ENCODE measurements at places on chromosomes 2 and 18.

DNA sequence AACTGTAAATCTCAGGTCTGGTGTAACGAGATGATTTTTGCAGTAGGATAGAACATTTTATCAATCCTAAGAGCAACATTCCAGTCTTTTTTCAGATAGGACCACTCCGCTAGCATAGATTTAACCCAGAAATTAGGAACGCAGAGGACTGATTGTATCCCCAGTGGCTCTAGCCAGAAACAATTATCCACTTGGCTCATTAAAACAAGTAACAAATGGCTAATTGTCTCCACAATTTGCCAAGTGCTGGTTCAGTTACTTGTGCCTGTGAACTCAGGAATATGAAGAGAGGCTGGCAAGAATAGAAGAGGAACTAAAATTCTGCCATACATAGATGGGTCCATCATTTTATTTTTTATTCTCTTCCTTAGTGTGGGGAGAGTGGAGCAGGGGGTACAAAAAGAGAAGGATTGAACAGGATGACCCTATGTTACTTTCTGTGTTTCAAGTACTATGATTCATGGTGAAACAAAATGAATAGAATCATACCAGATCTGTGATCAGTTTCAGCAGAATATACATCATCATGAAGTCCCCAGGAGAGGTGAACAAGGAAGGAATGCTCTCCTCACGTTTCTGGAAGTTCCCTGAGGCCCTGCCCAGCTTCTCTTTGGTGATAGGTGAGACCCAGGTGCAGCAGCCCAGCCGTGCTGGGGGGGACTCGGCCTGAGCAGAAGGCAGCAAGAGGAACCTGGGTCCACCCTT lies 121.6 kb downstream of the ARL4C start:
- DNase-seq: no peak

- DNase-seq: no peak
These were observed 135.1 kb downstream of the SOCS6 start for GRCh38 chr18:70423988-70424387.

DNA sequence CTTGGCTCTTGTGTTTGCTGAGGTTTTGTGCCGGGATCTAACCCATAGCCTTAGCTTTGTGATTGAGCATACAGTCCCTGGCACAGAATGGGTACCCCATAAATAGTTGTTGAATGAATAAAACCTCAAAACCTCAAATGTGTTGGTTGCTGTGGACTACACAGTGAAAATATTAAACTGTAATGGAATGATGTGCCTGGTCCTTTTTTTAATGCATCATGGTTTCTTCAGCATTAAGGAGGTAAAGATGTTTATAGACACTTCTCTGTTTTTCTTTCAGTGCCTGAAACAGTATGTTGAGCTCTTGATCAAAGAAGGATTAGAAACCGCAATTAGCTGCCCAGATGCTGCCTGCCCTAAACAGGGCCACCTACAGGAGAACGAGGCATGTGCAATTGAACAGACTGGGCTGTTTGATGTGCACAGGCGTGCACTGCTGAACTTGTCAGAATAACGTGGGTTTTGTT lies 97.0 kb downstream of the RNF144A start:
- DNase-seq: no peak

- DNase-seq: no peak
These were observed 50.9 kb upstream of the PLB1 start for GRCh38 chr2:28444956-28445355.

GRCh38 chr2:129192117-129192516 lies 787.3 kb upstream of the RAB6C start:
- DNase-seq: no peak

DNA sequence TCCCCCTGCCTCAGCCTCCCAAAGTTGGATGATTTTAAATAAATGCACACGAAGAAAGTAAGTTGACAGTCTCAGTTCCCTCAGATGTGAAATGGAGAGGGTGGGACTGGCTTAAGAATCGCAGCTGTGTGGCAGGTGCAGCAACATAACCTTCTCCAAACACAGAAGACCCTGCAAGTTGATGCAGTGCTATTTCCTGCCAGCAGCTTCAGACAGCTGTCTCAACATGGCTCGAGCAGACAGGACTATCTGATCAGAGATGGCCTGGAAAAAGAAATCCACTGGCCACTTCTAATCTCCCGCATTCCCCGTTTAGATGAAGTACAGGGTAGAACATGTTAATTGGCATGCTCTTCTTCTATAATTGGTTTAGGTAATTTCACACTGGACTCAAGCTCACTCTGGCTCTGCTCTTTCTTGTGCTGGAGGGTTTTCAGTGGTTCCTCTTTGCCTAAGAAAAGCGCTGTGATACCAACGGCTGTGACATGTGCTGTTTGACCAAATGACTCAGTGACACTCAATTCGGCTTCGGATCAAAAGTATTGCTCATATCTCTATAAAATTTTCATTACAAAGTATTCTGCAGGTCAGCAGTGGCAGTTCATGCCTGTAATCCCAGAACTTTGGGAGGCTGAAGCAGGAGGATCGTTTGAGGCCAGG lies 40.2 kb downstream of the MYOM1 start:
- no peak for DNase-seq

- DNase-seq: no peak
These were observed 3.7 kb downstream of the SCN9A start for GRCh38 chr2:166372046-166372445.

DNA sequence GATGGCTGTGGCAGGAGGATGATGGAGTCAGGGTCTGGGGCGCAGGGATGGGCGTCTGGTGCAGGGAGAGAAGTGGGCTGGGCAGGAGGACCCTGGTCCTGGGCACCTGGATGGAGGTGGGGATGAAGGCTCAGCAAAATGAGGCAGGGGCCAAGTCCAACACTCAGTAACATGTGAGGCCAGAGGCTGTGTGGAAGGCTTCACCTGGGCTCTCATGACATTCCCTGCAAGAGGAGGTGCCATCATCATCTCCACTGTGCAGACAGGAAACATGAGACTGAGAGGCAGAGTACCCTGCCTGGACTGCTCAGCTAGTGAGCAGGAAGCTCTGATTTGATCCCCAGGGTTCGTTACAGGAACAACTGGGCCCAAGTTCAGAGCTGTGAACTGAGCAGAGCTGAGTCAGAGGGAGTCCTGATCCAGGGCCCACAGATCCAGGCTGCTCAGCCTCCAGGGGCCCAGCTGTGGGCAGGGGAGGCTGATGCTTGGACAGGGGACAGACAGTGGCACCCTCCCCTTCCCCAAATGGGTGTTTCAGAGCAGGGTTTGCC lies 36.9 kb downstream of the HJURP start:
- no peak for DNase-seq

DNA sequence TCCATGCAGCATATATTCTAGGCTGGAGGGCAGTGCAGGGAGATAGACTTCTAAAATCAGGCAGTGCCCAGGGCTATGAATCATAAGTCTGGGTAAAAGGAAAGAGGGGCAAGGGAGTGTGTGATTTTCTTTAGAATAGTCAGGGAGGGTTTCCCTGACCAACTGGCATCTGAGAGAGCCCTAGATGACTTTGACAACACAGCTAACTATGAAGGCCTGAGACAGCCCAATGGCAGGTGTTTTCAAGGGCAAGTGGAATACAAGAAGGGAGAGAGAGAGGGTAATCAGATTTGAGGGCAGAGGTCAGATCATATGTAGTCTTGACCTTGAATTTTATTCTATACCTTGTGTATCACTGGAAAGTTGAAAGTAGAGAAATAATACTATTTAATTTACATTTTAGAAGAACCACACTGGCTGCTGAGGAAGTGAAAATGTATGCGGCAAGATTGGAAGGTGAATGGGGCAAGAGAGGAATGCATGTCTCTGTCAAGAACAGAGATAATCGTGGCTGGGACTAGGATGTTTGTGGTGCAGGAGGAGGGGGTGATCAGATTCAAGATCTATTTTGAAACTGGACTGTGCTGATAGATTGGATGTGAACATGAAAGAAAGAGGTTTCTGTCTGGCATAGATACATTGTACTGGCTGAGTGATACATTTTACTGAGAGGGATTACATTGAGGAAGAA lies 1.9 kb upstream of the ITGB6 start:
- DNase-seq: no peak

GRCh38 chr2:207926133-207926988 lies 99.0 kb downstream of the PLEKHM3 start:
- DNase-seq: no peak

- DNase-seq: no peak
These were observed 173.7 kb upstream of the DOK6 start for GRCh38 chr18:69226971-69227370.

- DNase-seq: no peak
These were observed 33.2 kb upstream of the GALNT3 start for GRCh38 chr2:165827016-165827920.

- DNase-seq: no peak
These were observed 99.5 kb downstream of the MEIS1 start for GRCh38 chr2:66534461-66534860.

GRCh38 chr2:88563129-88563528 lies 64.1 kb downstream of the EIF2AK3 start:
- no peak for DNase-seq

DNA sequence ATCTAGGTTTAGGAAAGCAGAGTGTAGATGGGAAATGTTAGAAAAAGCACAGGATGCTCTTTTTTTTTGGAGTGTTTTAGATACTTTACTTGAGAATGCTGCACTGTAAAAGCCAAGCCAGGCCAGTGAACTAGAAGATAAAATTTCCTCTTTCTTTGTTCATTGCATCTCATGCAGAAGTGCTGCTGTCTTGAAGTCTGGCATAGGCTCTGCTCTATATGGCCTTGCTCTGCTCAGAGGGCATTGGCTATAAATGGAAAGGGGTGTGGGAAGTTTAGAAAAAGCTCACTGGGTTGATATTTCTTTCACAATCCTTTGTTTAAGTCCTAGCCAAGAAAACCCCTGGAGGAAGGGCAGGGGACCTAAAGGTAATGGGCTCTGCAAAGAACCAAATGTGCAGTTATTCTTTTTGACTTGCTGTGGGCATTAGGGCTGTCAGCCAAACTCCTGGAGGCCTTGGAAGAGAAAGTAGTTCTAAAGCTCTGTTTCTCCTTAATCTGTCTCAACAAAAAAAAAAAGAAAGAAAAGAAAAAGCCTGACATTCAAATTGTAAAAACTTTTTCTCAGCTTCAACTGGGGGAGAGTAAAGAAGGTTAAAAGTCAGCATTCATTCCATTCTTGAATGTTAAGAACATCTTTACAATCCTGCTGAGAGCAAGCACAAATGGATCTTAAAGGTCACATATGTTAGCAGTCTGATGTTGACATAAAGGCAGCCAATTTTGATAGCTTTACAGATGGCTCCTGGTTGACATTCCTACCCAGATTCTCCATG lies 338.3 kb downstream of the GULP1 start:
- no peak for DNase-seq

- DNase-seq: no peak
These were observed 1.2 kb downstream of the ALK start for GRCh38 chr2:29920130-29920577.

DNA sequence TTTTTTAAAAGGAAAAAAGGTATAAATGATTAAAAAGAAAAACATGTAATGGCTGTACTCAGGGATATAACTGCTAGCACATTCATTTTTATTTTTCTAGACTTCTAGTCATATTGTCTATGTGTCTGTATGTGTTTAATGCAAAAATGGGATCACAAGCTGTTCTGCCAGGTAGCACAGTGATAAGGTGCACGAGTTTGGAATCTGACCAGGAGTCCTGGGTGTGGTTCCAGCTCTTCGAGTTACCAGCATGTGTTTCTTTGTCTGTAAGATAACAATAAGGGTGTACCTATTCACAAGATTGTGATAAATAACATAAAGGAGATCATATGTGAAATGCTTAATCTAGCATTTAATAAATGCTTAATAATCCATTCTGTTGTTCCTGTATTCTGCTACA lies 145.3 kb downstream of the PKP4 start:
- no peak for DNase-seq

GRCh38 chr2:72145658-72146329 lies 1.9 kb downstream of the CYP26B1 start:
- no peak for DNase-seq

GRCh38 chr2:240722796-240723735 lies 31.4 kb downstream of the AQP12A start:
- DNase-seq: no peak

- no peak for DNase-seq
These were observed 453 bp downstream of the CABLES1 start for GRCh38 chr18:23135550-23136325.

DNA sequence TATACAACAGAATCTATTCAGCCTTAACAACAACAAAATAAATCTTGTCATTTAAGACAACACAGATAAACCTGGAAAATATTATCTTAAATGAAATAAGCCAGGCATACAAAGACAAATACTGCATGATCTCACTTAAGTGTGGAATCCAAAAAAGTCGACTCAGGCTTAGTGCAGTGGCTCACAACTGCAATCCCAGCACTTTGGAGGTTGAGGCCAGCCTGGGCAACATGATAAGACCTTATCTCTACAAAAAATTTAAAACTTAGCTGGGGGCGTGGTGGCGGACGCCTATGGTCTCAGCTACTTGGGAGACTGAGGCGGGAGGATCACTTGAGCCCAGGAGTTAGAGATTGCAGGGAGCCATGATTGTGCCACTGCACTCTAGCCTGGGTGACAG lies 75.2 kb upstream of the RNU4ATAC start:
- DNase-seq: no peak

DNA sequence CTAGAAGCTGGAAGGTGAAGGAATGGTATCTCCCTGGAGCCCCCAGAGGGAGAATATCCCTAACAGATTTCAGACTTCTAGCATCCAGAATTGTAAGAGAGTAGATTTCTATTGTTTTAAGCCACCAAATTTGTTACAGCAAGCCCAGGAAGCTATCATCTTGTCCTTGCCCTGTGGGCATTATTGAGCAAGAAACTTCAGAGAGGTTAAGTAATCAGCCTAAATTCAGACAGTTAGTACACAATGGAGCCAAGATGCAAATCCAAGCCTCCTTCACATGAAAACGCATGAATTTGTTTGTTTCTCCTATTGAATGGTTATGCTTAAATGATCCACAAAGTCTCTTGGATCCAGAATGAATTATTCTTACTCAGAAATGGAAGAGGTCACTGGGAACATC lies 55.2 kb upstream of the TRIB2 start:
- DNase-seq: no peak

GRCh38 chr2:58584606-58585118 lies 343.5 kb upstream of the FANCL start:
- no peak for DNase-seq

DNA sequence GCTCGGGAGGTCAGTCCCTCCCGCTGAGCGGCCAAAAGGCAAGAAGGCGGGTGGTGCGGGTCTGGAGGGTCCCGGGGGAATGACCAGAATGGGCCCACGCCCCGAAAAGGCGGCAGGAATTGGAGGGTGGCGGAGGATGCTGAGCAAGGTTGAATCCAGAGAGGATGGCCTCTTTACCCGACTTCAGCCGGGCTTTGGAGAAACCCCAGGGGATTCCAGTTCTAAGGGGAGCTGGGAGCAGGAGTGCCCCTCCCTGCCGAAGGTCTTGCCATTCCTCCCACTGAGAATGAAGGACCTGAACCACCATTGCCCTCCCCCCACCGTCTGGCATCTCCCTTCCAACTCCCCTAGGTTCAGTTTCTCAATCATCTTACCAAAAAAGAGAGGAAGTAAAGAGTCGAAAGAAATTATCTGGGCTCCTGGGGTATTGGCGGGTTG lies 38.9 kb upstream of the ATP6V1B1 start:
- DNase-seq: no peak
